CD4-positive, alpha-beta T cell treated with Interleukin-2 at 100 ng/mL for 4 hours (primary cell): ENCODE measurements at places on chromosomes 6 and 20.
A peak's percentile ranks its signal among the peaks of the same experiment; 100 is the strongest.

GRCh38 chr6:154382740-154383139, 26.1 kb upstream of the IPCEF1 start:
- DNase-seq = no peak

GRCh38 chr6:72412709-72413044, 209.2 kb upstream of the KCNQ5 start:
- DNase-seq = no peak

GRCh38 chr6:129748212-129748900, 38.4 kb upstream of the ARHGAP18 start:
- peak; percentile 69 for DNase-seq

DNA sequence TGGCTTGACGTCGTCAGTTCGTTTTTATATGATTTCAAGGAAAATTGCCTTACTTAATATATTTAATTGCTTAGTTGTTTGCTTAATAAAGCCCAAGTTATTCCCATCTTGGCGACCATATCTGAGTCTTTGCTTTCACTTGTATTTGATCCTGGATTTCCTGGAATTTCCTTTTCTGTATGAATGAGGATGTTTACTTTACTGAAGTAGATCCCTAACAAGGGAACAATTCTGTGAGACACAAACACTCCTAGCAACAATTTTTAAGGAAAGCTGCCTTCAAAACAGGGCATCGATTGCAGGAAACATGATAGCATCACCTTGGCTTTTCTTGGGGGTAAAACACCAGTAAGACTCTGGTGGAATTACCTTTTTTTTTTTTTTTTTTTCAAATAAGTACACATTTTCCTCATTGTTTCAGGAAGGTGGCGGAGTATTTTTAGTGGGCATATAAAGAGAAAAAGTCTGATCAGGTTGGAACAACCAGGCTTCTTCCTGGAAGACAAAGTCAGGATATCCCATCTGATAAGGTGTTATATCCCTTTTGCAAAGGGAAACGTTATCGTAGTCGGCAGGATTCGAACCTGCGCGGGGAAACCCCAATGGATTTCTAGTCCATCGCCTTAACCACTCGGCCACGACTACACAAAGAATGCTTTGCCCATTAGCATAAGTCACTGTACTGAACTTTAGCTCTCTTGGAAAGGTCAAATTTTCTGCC, 68.5 kb upstream of the ZNF184 start:
- DNase-seq = no peak

DNA sequence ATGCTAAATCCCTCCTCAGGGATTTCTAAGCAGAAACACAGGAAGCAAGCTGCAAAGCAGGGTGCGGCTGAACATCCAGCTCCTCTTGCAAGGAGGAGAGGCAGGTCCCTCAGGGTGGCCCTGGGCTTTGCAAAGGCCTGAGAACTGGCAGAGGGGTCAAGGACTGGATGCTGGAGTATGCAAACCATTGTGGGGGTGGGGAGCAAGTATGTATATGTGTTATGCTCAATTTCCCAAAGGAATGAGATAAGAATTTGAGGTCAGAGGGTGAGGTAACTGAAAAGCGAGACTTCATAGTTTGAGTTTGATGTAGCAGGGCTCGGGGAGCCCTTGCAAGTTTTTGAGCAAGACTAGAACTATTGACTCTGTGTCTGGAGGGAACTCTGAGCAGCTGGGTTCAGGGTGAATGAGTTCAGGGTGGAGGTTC, 11.2 kb downstream of the SLC22A2 start:
- no peak for DNase-seq

GRCh38 chr20:9031991-9032390, 36.9 kb upstream of the PLCB4 start:
- no peak for DNase-seq

- DNase-seq = no peak
Observed at GRCh38 chr6:159152041-159152440, 17.2 kb upstream of the FNDC1 start.

GRCh38 chr6:158072083-158072721, 90.5 kb downstream of the SYNJ2 start:
- peak; percentile 67 for DNase-seq

DNA sequence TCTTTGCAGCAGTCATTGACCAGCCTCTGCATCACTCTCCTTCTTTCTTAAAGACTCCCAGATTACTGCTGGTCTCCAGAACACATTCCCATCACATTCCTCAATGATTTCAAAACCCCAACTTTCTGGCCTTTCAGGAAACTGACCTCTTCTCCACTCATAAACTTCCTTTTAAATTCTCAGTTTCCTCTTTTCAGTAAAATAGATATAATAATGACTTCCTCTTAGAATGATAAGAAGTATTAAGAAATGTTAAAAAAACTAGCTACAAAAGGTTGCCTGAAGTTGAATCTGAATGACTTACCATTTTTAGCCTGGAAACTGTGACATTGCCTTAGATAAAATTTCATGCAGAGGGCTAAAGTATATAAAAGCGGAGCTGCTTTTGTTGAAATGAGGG, 239.3 kb downstream of the OGFRL1 start:
- DNase-seq = no peak

- no peak for DNase-seq
Observed at GRCh38 chr20:50220894-50221365, 30.3 kb downstream of the CEBPB start.

- DNase-seq = no peak
Observed at GRCh38 chr6:85110943-85111342, 338.9 kb upstream of the NT5E start.

GRCh38 chr6:76565932-76566331, 493.5 kb upstream of the IMPG1 start:
- no peak for DNase-seq

DNA sequence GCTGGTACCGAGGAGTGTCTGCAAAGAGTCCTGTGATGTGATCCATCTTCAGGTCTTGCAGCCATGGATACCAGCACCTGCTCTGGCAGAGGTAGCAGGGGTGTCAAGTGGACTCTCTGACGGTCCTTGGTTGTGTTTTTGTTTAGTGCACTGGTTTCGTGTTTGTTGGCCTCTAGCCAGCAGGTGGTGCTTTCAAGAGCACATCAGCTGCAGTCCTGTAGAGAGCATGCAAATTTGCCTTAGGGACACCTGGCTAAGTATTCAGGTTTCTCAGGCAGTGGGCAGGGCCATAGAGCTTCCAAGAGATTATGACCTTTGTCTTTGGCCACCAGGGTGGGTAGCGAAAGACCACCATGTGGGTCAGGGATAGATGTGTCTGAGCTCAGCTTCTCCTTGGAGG, 14.5 kb upstream of the RGS17 start:
- DNase-seq = no peak

GRCh38 chr6:104711371-104711770, 148.3 kb downstream of the HACE1 start:
- no peak for DNase-seq

DNA sequence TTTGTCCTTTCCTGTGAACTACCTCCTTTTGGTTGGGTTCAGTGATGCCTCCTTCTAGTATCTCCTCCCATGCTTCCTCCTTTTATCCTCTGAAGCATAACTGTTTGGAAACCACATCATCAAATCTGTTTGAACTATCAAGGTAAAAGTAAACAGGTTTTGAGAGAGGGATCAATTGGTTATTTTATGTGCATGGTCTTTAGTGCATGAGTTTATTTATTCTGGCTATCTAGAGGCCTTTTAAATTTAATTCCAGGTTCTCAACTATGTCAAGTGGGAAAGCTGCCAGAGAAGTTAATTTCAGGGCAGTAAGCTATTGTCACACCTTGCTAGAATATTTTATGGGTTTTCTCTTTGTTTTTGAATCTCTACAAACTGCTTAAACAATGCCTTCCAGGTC, 54.1 kb downstream of the WASF1 start:
- no peak for DNase-seq

- no peak for DNase-seq
Observed at GRCh38 chr6:78511009-78511408, 356.3 kb upstream of the IRAK1BP1 start.

DNA sequence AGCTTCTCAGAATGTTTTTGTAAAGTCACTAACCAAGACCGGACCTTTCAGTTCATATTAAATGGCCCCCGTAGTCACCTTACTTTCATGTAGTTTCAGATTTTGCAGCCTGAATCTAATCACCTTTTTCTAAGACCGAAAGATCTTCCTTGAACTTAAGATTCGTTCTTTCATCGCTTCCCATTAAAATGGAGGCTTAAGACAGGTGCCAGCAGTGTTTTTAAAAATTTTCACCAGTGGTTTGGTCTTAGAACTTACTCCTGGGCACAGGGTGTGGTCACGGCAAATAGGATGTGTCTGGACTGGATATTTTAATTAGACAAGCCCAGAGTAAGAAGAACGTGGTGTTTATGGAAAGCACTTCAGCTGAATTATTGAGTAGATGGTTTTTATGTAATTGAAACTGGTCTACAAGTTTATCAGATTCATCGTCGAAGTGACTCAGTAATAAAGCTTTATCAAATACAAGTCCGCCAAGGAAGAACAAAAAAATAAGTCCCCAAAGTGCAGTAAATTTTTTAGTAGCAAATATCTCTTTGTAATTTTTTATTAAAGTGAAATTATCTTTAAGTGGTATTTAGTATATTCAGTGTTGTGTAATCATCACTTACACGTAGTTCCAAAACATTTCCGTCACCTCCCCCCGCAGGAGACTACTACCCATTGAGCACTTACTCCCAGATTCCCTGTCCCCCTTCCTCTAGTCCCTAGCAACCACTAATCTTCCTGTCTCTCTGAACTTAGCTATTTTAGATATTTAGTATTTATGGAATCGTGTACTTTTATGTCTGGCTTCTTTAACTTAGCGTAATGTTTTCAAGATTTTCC, 868 bp downstream of the SRSF3 start:
- DNase-seq = peak; percentile 34

DNA sequence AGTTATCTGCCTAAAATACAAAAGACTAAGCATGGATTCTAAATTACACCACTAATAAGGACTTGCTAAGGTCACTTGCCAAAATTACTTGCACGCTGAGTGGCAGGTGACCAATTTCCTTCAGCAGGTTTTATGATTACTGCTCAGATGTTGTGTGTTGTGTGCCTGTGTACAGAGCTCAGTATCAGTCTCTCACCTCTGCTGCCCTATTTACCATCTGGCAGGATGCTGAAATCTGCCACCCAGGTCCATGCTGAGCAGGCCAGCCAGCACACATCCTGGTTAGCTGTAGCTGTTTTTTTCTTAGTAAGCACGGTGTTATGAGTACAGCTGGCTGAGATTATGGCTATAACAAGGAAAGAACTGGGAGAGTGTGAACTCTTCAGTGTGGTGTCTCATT, 34.0 kb downstream of the ELOVL4 start:
- peak; percentile 1 for DNase-seq

GRCh38 chr6:18676548-18676947, 289.4 kb downstream of the RNF144B start:
- no peak for DNase-seq

GRCh38 chr6:149285626-149286025, 31.9 kb upstream of the TAB2 start:
- no peak for DNase-seq

DNA sequence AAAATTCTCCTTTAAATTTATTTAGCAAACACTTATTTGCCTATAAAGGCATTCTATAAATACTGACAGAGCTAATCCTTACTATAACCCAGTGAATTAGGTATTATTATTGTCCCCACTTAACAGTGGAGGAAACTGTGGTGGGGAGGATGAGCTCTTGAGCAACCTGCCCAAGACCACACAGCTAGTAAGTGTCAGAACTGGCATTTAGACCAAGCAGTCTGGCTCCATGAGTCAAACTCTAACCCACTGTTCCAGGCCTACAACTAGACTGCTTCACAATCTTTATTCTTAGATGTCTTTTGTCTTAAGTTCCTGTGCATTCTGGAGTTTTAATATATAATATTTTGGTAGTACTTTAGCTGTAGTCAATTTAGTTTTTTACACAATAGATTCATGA, 530.8 kb downstream of the BCKDHB start:
- DNase-seq = no peak

GRCh38 chr20:10369723-10370090, 64.3 kb downstream of the MKKS start:
- no peak for DNase-seq

DNA sequence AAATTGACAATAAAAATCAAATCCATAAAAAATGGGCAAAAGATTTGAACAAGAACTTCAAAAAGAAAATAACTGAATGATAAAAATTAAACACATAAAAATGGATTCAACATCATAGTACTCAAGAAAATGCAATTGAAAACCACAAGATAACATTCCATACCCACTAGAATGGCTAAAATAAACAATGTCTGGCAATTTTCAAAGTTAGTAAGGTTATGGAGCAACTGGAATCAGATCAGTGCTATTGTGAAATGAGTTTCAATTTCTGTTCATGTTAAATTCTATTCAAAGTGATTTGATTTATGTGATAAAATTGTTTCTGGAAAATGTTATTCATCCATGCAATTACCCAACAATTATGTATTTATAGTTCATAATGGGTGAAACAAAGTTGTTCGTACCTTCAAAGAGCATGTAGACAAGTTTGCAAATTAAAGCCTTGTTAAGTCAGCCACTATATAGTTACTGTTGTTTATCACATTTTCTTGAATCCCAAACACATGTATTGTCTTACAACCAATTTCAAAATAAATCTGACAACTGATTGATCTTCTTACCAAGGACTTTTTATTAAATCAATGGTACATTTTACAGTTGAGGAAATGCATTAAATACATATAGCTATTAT, 151.5 kb upstream of the CENPW start:
- DNase-seq = no peak

DNA sequence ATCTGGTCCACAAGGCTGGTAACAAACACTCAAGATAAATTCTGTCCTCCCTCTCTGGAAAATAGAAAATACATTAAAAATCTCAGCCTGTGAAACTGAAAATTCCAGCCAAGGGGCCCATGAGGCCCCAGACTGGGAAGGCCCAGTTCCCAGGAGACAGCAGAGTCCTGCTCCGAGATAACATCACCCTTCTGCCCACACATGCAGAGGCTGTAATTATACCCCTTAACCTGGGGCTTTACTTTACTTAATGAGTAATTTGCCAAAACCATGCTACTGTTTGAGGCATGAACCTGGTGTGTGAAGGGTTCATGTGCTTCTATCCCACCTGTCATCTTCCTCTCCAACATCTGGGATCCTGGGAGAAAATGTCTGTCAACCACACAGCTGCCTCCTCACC, 398.9 kb upstream of the SULF2 start:
- DNase-seq = no peak

- no peak for DNase-seq
Observed at GRCh38 chr6:52494298-52495072, 74.3 kb downstream of the EFHC1 start.

DNA sequence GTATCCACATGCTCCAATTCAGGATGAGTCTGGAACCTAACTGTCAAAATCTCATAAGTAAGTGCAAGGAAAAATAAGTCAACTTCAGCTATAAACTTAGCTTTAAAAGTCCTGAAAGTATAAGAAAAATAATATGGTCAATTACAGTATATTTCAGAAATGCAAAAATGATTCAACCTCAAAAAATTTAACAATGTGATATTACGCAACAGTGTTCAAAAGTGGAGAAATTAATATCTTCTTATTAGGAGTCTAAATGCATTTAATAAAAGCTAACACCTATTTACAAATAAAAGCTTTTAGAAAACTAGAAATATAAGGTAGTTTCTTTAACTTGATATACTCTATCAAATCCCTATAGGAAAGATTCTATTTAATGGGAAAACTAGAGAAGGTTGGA, 111.2 kb upstream of the OPRM1 start:
- no peak for DNase-seq

- no peak for DNase-seq
Observed at GRCh38 chr20:25061103-25061799, 3.3 kb upstream of the ACSS1 start.
